ENCODE measurements at places on chromosomes 16 and 17. TPM values are rescaled to one million over a fixed set of nuclear protein-coding genes. Genes with fewer than 3 reads are reported as not detected.

DNA sequence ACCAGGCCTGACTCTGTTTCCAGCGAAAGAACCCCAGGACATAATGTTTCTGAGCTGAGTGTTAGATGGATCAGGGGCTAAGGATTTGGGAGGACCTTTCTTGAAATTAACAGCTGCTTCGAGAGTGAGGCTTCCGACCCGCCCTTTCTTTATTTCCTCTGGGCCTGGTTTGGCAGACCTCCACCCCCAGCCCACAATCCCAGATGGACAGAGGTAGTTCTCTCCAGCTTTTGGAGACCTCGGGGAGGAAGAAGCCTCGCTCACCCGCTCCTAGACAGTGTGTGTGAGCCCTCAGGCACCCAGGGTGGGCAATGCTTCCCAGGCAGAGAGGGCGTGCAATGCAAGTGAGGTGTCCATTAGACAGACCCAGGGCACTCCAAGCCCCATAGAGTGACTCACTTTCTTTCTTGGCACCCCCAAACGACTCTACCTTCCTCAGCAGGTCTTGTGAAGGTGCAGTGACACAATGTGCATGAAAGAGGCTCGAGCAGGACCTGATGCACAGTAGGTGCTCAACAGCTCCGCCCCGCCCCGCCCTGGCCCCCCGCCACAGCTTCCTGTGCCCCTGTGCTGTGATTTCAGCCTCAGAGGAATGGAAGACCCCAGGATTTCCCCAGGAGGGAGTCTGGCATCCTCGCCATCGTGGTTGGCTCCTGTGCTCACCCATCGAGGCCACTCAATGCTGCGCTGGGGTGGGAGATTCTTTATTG lies 50.7 kb upstream of the TOB1 start:
- no peak for DNase-seq
- no peak overlapping the region for H3K4me3 ChIP-seq
- no peak overlapping the region for H3K27ac ChIP-seq
- no peaks in the 10 kb centered on the region for H3K27me3 ChIP-seq
- peaks cover 59% of the 10 kb centered on the region for H3K4me1 ChIP-seq

DNA sequence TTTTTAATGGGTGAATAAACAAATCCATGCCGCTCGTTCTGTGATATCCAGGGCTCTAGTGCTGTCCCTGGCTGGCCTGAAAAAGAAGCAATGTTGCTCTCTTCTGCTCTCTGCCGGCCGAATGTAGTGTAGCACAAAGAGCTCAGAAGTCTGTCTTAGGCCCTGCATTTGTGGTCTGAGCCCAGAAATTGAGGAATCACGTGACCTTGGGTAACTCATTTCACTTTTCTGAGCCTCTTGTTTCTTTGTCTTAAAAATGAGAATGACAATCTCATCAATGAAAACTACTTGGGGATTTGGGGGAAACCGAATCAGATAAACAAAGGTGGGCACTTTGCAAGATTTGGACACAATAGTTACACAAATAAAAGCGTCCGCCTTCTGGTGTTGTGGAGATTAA lies 381.6 kb upstream of the ASIC2 start:
- H3K27ac ChIP-seq: no peak overlapping the region
- no peaks in the 10 kb centered on the region for H3K4me1 ChIP-seq
- no peaks in the 10 kb centered on the region for H3K36me3 ChIP-seq
- DNase-seq: peak; percentile 6
- H3K27me3 ChIP-seq: no peaks in the 10 kb centered on the region
- no peak overlapping the region for H3K4me3 ChIP-seq

DNA sequence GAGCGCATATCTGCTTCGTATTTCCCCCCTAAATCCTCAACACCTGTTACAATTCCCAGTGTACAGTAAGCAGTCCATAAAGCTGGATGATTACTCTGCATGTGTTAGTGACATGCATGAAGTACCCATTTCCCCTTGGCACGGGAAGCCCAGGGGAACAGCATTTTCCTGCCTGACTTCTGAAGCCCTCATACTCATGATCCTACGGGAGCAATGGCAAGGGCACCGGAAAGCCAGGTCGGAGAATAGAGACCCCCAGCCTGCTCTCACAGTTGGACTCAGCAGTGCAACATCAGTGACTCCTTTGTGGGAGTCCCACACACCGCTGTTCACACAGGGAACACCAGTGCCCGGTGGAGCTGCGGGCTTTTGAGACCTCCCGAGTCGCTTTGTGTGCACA lies 336.9 kb downstream of the CDH13 start:
- no peak for DNase-seq
- H3K27ac ChIP-seq: no peak overlapping the region
- H3K4me3 ChIP-seq: no peak overlapping the region
- no peaks in the 10 kb centered on the region for H3K27me3 ChIP-seq
- H3K36me3 ChIP-seq: no peaks in the 10 kb centered on the region
- no peaks in the 10 kb centered on the region for H3K4me1 ChIP-seq

DNA sequence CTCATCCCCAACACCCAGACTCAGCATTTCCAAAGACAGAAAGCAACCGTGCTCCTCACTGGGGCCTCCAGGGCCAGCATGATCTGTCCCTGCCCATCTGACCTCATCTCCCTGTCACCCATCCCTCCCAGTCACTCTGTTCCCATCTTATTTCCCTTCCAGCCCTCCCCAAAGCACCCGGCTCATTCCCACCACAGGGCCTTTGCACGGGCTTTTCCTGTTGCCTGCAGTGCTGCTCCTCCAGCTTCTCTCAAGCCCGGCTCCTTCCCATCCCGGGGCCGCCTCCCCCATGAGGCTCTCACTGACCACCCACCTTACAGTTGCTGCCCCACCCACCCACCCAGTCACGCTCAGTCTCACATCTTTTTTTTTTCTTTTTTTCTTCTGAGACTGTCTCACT lies 54.8 kb downstream of the RMI2 start:
- H3K4me3 ChIP-seq: no peak overlapping the region
- H3K36me3 ChIP-seq: no peaks in the 10 kb centered on the region
- no peak for DNase-seq
- no peak overlapping the region for H3K27ac ChIP-seq
- H3K27me3 ChIP-seq: no peaks in the 10 kb centered on the region
- peaks cover 3% of the 10 kb centered on the region for H3K4me1 ChIP-seq

- H3K27ac ChIP-seq: no peak overlapping the region
- DNase-seq: peak; percentile 8
- no peaks in the 10 kb centered on the region for H3K27me3 ChIP-seq
- H3K36me3 ChIP-seq: no peaks in the 10 kb centered on the region
Measured at GRCh38 chr16:84475643-84476240, 28.7 kb downstream of the MEAK7 start.

GRCh38 chr16:19689342-19689741 lies 28.7 kb downstream of the KNOP1 start:
- DNase-seq: no peak
- H3K4me3 ChIP-seq: no peak overlapping the region
- H3K36me3 ChIP-seq: peaks cover 28% of the 10 kb centered on the region

Gene GUCY2D
- 0.32 TPM for total RNA-seq

Gene SLFN11
- 29.7 TPM for total RNA-seq

Gene COL1A1
- total RNA-seq: 4.4 TPM

Gene PYY
- not detected for total RNA-seq
